NCI-H774 (cell line): ENCODE measurements at places on chromosomes 1 and 21.

- no peak for DNase-seq
Observed at GRCh38 chr1:30933874-30934252, 25.3 kb upstream of the SDC3 start.

GRCh38 chr1:232905331-232906034 is 44.9 kb upstream of the NTPCR start:
- no peak for DNase-seq

DNA sequence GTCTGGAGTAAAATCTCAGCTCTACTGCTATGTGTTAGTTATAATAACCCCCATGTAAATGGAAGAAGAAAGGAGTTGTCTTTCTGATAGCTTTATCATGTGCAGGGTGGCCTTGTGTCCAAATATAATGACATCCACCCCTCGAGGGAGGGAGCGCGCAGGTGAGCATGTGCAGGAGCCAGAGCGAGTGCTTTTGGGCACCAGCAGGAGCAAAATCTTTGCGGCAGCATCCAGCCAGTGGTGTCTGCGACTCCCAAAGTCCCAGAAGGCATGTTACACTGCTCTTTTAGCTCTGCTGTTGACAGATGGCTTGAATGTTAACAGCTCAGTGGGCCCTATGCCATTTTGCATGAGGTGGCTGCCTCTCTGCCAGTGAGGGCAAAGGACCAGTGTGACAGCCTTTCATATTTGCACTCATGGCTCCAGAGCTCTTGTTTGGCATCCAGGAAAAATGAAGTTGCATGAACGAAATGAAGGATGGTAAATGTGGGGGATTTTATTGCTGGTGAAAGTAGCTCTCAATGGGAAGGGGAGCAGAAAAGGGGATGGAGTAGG is 146.7 kb downstream of the HMCN1 start:
- no peak for DNase-seq

- no peak for DNase-seq
Observed at GRCh38 chr1:59443310-59443709, 146.4 kb downstream of the FGGY start.

GRCh38 chr21:38915546-38915945 is 109.8 kb downstream of the ETS2 start:
- DNase-seq = no peak

GRCh38 chr1:14142397-14143100 is 442.6 kb downstream of the PRDM2 start:
- DNase-seq = no peak

GRCh38 chr1:152513081-152513480 is 1.2 kb upstream of the CRCT1 start:
- no peak for DNase-seq

- DNase-seq = no peak
Observed at GRCh38 chr1:90558754-90559378, 158.2 kb downstream of the BARHL2 start.

DNA sequence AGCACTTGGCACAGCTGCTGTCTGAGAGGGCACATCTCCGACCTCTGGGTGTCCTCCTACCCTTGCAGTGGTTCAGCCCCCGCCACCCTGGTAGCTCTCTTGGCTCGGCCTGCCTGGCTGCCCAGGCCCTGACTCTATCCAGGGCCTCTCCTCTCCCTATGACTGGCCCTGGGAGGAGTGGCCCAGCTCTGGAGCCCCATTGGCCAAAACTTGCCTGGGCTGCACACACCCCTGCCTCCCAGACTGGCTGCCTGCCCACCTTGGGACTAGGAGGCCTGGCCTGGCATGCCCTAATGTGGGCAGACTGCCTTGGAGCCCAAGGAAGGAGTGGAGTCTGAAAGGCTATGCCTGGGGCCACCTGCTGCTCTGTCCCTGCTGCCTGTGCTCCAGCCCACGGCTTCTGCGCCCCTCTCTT is 33.6 kb downstream of the ACOT11 start:
- peak; percentile 31 for DNase-seq

GRCh38 chr1:222136869-222137268 is 395.0 kb upstream of the DUSP10 start:
- no peak for DNase-seq

- DNase-seq = no peak
Observed at GRCh38 chr21:39161064-39161463, 22.2 kb downstream of the PSMG1 start.

- no peak for DNase-seq
Observed at GRCh38 chr1:176604461-176604860, 141.5 kb downstream of the PAPPA2 start.

DNA sequence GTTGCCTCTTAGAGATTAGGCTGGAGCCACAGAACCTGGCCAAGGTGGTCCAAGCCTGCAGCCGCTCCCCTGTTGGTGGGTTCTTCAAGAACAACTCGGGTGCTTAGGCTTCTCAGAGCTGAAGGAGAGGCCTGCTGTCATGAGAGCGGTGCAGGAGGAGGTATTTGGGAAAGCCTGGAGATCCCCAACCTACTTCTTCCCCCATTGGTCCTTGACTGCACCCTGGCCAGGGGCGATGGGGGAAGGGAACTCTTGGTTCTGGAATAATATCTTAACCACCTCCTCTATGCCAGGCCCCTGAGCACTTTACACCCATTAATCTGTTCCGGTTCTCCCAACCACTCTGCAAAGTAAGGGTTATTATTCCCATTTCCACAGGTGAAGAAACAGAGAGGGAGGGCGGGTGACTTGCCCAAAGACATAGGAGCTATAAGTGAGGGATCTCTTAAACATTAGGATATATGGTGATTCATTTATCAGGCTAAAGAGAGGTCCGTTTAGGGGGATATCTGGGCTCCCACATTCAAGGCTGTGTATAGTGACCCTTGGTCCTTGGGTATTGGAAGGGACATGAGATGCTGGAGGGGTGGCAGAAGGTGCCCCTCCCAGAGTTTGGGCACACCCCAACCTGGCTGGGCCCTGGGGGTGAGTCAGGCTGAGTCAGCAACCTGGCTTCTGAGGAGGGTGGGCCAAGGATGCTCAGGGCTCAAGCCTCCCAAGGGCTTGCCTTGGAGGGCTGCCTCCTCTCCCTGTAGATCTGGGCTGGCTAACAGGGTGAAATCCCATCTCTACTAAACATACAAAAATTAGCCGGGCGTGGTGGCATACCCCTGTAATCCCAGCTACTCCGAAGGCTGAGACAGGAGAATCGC is 5.2 kb downstream of the TRNP1 start:
- no peak for DNase-seq
